ENCODE measurements at places on chromosomes 2 and 18.

- no peak for DNase-seq
These were observed 252.5 kb upstream of the HNRNPA3 start for GRCh38 chr2:176960061-176960460.

DNA sequence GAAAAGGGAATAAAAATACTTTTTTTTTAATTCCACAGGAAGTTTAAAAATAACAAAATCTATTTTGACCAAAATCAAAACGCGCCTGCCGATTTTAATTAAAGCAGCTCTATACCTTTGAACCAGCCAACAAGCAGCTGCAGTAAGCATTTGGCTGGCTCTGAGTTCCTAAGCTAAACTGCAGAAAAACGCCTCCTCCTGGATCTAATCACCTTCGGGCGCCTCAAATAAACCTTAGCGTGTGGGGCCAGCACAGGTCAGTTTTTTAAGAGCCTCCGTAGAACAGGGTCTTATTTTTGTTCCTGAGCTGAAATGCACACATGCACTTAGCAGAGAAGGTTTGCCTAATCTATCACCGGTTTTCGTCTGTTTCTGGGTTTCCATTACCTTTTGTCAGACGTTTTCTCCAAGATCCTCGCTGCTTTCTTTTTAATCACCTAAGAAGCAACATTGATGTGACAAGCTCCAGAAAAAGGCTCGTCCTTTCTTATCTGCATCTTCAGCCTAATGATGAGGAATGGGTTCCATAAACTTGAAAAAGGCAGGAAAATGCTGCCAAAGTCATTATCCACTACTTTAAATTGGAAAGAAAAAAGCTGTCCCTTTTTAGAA lies 64.7 kb upstream of the HNRNPA3 start:
- DNase-seq: no peak

DNA sequence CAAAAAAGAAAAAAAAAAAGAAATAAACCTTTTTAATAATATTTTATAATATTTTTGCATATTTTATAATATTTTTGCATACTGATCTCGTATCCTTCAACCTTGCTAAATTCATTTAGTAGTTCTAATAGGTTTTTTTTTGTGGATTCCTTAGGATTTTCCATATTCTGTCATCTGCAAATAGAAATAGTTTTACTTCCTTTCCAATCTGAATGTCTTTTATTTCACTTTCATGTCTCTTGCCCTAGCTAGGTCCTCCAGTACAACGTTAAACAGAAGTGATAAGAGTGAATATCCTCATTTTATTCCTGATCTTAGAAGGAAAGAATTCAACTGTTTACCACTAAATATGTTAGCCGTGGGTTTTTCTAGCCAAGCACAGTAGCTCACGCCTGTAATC lies 13.7 kb downstream of the LMAN2L start:
- no peak for DNase-seq

DNA sequence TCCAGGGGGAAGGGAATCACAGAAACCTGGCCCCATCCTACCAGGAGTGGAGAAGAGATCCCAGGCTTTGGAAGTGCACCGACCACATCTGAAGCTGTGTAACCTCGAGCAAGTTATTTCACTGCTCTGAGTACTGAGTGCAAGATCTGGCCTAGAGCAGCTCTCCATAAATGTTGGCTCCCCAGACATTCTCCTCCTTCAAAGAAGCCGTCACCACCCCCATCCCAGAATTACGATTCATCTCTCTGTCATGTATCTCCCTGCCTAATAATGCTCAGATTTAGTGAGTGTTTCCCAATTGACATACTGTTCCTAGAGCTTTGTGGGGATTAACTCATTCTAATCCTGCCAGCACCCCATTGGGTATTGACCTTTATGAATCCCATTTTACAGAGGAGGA lies 51.7 kb downstream of the TNS1 start:
- DNase-seq: no peak

- no peak for DNase-seq
These were observed 201.3 kb upstream of the CXCR4 start for GRCh38 chr2:136319237-136319636.

DNA sequence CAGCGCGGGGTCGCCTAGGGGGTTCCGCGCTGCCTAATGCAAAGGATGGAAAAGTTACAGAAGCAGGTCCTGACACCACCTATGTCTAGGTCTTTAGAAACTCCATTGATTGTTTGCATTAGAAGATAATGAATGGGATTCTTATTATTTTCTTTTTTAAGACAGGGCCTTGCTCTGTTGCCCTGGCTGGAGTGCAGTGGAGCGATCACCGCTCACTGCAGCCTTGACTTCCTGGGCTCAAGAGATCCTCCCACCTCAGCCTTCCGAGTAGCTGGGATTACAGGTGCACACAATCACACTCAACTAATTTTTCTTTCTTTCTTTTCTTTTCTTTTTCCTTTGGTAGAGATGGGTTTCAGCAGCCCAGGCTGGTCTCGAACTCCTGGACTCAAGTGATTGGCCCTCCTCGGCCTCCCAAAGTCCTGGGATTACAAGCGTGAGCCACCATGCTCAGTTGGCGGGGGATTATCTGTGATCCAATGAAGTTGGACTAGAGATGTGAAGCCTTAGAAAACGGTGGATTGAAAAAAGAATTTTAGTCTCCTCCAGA lies 761 bp upstream of the IDH1 start:
- DNase-seq: no peak

DNA sequence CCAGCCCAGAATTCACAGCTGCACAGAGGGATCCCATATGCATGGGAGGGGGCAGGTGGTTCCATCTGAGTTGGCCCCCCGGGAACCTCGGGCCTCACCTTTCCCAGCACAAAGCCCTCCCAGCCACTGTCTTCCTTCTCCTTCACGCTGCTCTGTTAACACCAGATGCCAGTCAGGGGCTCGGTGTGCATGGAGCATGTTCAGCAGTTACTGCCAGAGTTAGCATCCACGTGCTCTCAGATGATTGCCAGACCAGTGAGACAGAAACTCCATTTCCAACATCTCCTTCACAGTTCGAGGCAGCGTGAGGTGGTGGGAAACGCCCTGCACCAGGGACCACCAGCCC lies 101.0 kb downstream of the PTGR3 start:
- no peak for DNase-seq

DNA sequence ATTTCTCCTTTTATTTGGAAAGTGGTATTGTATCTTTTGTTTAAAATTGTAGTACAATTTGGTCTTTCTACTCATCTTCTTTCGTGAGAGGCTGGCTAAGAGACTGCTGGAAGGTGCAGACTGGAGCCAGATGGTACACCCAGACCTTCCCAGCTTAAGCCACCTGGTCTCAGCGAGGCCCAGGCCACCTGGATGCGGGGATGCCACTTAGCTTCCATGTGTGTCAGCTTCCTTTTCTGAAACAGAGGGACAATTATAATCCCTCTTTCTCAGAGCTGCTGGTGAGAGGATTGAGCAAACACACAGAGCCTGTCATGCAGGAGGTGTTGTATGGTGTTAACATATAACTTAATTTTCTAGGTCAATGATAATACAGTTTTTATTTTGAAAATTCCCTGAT lies 17.4 kb downstream of the FARP2 start:
- no peak for DNase-seq

GRCh38 chr2:130873700-130874346 lies 37.1 kb downstream of the ARHGEF4 start:
- peak; percentile 45 for DNase-seq

GRCh38 chr2:86082756-86083155 lies 22.9 kb downstream of the POLR1A start:
- no peak for DNase-seq

DNA sequence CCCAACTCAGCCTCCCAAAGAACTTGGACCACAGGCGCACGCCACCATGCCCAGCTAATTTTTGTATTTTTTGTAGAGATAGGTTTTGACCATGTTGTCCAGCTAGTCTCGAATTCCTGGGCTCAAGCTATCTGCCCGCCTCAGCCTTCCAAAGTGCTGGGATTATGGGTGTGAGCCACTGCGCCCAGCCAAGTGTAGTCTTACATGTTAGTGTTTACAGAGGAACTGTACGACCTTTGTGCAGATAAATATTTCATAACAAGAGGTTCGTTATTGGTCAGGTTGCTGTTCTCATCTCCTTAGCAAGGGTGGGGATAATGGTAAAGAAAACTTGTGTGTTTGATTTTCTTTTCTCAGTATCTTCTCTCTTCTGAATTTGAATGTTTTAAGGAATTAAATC lies 46.5 kb downstream of the RALBP1 start:
- no peak for DNase-seq

DNA sequence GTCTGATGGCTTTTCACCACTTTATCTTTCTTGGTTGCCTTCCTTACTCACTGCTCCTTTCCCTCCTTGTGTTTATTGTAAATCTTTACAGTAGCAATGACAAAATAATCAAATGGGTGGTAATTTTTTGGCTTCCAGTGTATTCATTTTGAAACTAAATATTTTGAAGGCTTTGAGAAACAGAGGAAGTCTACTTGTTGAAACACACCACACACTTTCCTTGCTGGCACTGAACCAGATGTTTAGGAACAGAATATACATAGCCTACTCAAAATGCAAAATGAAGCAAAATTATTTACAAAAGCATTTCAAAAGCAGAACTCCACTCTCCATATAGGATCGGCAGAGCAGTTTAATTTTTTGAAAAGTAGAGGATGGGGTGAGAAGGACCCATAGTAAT lies 189.8 kb downstream of the LTBP1 start:
- DNase-seq: no peak

DNA sequence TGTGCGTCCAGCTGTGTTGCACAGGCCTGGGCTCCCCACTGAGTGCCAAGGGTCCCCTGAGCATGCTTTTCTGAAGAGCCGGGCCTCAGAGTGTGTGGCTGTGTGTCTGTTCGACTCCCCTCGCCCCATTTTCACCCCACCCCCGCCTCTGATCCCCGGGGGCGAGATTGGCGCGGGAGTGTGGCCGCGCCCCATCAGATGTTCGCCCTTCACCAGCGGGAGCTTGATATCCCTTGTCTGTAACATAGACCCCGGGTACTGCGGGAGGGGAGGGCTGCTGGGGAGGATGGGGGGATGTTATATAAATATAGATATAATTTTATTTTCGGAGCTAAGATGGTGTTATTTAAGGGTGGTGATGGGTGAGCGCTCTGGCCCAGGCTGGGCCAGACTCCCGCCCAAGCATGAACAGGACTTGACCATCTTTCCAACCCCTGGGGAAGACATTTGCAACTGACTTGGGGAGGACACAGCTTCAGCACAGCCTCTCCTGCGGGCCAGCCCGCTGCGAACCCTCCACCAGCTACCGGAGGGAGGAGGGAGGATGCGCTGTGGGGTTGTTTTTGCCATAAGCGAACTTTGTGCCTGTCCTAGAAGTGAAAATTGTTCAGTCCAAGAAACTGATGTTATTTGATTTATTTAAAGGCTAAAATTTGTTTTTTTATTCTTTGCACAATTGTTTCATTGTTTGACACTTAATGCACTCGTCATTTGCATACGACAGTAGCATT lies 1.5 kb downstream of the RHOB start:
- DNase-seq: no peak

DNA sequence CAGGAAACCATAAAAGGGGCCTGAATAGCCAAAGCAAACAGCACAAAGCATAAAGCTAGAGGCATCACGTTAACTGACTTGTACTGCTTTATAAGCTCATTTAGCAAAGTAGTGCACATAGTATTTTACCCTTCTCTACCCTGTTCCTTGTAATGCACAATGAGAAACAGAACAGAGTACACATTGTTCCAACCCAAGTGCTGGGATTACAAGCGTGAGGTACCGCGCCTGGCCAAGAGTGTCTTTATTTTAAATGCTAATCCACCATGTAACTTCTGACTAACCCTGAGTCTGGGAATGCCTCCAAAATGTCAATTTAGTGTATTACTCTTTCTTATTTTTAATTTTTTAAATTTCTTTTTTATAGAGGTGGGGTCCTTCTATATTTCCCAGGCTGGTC lies 46.4 kb upstream of the STON1 start:
- DNase-seq: no peak

- no peak for DNase-seq
These were observed 349.0 kb downstream of the CMPK2 start for GRCh38 chr2:6516674-6517073.

DNA sequence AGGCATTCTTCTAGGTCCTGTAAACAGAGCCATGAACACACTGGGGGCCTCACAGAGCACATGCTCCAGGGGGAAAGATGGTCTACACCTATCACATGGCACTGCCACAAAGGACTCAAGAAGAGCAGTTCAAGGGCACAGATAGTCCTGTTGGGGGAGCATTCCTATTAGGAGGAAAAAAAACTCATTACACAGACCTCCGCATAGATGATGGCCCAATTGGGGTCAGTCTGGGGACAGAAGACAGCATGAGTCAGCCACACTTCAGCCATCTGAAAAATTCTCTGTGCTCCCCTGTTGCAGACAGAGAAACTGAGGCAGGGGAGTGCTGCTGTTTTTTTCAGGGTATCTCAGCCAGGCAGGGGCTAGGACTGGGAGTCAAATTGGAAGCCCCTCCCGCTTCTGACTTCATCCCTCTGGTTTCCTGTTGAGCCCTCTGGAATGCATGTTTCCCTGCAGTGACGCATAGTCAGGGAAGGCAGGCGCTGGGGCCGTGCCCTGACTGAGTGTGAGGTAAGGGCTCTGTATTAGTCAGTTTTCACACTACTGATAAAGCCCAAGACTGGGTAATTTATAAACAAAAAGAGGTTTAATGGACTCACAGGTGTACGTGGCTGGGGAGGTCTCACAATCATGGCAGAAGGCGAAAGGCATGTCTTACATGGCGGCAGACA lies 67.9 kb downstream of the RHOB start:
- DNase-seq: no peak

- no peak for DNase-seq
These were observed 4.0 kb downstream of the TMEM200C start for GRCh38 chr18:5891184-5891853.

DNA sequence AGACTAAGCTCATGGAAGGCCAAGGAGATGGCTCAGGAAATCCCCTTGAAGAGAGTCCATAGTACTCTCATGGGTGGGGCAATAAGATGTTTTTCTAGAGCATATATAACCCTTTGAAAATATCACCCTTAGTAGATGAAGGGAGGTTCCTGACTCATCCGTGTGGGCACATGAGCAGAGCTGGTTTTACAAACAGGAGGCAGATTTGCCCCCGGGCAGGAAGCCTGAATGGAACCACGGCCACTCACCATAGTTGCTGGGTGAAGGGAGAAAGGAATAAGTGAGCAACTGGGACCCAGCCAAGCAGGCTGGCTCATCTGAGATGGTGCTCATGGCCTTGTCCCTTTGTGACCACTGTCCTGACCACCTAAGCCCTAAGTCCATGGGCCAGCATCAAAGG lies 29.0 kb upstream of the MAPRE3 start:
- DNase-seq: no peak

DNA sequence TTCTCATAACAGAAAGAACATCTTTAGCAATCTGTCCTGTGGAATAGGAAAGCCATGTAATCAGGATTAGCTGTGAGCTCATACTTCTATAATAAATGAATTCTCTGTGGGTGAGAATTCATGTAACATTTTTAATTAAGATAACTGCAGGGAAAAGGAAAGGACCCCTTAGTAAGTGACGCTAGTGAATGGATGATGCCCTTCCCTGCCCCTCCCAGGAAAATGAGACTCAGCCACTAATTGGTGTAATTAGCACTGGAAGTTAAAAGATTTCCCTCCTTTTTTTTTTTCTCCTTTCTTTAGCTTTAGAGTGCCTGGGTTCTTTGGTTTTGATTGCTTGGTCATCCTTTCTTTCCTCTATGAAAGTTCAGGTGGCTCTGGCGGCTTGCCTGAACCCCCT lies 90.3 kb downstream of the VWA3B start:
- DNase-seq: no peak

All from stimulated activated CD4-positive, alpha-beta T cell treated with anti-CD3 and anti-CD28 coated beads, Interleukin-1b, Interleukin-23, amount 100 ng/mL, for 1 hour (primary cell).